ENCODE measurements at places on chromosomes 5 and 9.
A peak's percentile ranks its signal among the peaks of the same experiment; 100 is the strongest.

- no peak for DNase-seq
Observed at GRCh38 chr5:41598011-41598410, 87.6 kb upstream of the PLCXD3 start.

- no peak for DNase-seq
Observed at GRCh38 chr5:1934801-1935429, 52.2 kb upstream of the IRX4 start.

DNA sequence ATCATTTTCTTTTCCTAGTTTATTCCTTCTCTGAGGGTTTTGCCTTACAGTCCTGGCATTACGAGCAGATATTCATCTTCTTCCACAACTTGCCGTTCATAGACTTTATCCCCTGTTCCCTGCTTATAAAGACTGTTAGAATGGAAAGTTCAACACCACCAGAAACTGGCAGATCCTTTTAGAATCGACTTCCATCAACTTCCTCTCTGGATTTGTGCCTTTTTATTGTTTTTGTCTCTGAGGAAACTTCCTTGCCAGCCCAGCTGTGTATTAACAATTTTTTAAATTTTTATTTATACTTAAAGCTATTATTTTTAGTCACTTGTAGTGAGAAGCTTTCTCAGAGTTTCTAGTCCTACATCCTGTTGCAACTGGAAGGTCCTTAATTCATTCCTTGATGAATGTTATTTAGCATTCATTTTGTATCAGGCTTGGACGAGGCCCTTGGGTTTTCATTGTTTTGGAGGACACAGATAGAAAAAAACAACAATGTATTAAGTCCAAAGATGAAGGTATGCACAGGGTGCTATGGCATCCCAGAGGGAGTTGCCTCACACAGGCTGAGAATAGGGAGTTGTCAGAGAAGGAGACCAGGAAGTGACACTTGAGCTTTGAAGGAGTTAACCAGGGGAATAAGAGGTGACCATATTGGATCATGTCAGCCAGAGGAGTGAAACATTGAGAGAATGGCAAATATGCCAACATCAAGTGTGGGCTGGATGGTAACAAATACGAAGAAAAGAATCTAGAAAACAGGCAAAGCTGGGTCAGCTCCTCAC is 81.3 kb downstream of the ADAMTSL1 start:
- no peak for DNase-seq

- DNase-seq = no peak
Observed at GRCh38 chr5:142281966-142282365, 42.9 kb downstream of the SPRY4 start.

DNA sequence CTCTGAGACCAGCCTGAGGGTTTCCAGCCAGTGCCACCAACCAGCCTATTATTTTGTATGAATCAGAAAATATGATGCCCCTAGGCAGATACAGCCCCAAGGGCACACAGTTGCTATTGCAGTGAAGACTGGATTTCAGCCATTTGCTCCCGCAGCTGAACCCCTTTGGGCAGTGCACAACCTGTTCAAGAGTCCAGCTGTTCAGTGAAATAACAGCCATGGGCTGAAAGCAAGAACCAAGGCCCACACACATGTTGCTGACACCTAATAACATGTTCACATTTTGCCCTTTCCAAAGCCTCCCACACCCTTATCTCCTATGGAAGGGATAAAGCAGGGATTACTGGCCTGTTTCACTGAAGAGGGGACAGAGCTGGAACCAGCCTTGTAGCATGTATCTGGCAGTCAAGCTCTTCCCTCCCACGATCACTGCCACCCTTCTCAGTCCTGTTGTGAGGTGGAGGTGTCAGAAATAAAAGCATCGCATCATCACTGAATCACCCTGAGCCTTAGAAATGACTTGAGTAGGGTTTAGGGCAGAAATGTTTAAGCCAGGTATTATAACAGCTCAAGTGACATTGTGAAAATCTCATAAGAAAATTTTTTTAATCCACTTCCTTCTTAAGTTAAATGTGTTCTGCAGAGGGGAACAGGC is 137.1 kb upstream of the FSTL4 start:
- DNase-seq = no peak

DNA sequence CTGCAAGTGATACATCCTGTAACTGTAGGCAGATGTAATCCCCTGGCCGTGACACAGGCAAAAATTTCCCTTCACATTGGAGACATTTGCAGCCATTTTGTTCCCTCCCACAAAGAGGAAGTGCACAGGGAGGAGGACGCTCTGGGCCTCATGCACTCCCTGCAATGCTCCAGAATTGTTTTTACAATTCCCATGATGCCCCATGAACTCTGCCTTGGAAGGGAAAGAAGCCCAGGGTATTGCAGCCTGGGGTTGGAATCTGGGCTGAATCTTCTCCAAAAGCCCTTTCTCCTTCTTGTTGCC is 491.7 kb downstream of the CCDC171 start:
- DNase-seq = no peak

DNA sequence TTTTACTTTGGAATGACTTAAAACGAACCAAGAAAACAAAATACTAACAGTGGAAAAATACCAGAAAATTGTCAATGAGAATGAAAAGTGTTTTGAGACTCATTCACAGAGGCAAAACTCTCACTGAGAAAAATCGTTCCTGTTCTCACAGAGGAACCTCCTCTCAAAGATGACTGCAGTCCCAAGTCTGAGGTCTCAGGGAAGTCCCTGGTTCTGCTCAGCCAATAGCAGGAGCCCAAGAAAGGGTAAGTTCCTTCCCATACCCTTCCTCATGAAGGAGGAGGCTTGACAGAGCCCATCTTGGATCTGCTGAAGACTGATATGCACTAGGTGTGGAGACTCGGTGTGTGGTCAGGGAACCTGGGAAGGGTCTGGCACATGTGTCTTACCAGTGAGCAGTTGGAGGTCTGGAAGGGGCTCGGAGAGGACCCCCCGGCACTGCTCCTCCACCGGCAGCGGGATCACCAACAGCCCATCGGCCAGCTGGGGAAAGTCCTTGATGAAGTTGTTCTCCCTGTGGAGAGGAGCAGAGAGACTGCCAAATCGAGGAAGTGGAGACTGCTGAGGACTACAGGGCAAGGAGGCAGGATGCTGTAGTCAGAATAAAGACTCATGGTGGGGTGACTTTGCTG is 46.0 kb downstream of the TRIM32 start:
- DNase-seq = no peak

DNA sequence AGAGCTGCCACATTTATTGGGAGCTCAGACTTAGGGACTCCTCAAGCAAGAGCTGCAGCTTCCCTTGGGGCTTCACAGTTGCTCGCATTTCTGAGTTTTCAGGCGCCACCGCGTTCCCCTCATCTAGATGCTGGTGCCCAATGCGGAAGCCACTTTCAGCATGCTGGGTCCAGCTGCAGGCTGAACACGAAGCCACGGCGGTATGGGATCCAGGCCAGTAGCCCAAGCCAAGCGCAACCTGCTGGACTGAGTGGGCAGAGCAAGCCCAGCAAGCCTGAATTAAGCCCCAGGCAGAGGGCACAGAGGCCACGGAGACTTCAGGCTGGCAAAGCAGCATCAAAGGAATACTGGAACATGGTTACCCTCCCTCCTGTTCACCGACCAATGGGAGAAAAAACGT is 391.5 kb downstream of the HTR1A start:
- DNase-seq = no peak

- DNase-seq = no peak
Observed at GRCh38 chr9:113349445-113350094, at the start of gene BSPRY. Gene BSPRY, plus strand, starts transcription at chr9:113349541. Its CDS starts 39 bp downstream, at chr9:113349580.

DNA sequence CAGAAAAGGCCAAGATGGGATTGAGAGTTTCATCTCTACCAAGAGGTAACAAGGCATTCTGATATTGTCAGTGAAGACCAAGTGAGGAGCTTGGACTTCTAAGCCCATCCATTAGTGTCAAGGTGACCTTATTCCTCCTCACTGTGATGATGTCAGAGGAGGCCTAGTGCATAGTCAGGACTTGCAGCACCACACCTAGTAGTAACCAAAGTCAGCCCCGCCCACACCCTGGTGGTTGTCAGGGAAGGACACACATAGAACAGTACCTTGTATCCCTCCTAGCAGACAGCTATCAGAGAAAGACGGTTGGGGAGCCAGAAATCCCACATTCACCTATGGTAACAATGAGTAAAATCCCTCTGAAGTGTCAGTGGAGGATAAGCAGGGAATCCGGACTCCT is 111.7 kb downstream of the AP3B1 start:
- DNase-seq = no peak

GRCh38 chr5:143790457-143791112 is 21.4 kb upstream of the HMHB1 start:
- no peak for DNase-seq

DNA sequence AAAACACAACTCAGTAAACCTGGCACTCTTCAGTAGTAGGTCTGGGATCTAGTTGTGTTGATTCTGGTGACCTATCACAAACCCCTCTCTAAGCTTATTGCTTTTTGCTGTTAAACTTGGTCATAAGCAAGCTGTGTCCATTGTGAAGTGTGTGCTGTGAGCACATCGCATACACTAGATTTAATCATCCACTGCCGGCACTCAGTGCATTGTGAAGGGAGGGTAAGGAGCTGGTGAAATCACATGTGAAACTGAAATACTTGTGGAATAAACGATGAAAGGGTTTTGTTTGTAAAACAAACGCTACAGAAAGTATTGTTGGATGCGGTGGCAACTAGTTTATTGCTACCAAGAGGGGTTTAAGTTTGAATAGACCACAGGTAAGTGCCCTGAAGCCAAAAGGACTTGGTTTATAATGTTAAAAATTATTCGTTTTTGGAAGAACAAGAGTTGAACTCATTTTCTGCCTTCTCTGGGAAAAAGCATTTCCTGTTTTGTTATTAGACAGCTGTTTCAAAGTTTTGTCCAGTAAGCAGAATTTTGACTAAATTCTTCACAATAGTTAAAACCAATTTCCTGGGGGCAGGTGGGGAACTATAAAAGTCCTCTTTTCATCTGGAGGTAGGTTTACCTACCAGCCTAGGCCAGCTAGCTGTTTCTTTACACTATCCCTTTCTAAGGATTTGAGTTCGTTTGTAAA is 24.6 kb downstream of the TJP2 start:
- no peak for DNase-seq

GRCh38 chr9:89522959-89523285 is 25.0 kb upstream of the SEMA4D start:
- no peak for DNase-seq

DNA sequence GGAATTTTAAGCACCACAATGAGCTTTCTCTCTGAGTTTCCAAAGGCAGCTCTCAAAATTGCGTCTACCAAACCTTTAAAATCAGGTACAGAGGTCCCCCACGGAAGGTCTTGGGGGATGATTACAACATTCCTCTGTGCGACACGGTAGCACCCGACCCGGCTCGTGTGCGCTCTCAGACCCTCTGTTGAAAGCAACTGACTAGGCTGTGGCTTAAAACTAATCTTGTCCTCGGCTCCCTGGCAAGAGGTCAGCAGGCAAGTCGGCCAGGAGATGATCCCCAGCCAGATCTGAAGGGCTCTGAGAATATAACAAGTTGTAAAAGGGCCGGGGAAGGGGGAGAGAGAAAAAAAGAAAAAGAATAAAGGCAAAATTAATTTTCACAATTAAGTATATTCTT is 92.6 kb upstream of the LMX1B start:
- DNase-seq = no peak

- DNase-seq = peak; percentile 70
Observed at GRCh38 chr9:131262327-131263032, 13.8 kb downstream of the FAM78A start.

DNA sequence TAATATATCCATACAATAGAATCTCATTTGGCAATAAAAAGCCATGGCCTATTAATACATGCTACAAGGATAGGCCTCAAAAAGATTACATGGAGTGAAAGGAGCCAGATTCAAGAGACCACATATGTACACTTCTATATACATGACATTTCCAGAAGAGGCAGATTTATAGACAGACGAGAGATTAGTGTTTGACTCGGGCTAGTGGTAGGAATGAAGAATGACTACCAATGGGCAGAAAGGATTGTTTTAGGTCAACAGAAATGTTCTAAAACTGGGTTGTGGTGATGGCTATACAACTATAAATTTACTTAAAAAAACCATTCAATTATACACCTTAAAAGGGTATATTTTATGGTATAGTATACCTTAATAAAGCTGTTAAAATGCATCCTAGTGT is 41.9 kb downstream of the SETX start:
- peak; percentile 9 for DNase-seq

DNA sequence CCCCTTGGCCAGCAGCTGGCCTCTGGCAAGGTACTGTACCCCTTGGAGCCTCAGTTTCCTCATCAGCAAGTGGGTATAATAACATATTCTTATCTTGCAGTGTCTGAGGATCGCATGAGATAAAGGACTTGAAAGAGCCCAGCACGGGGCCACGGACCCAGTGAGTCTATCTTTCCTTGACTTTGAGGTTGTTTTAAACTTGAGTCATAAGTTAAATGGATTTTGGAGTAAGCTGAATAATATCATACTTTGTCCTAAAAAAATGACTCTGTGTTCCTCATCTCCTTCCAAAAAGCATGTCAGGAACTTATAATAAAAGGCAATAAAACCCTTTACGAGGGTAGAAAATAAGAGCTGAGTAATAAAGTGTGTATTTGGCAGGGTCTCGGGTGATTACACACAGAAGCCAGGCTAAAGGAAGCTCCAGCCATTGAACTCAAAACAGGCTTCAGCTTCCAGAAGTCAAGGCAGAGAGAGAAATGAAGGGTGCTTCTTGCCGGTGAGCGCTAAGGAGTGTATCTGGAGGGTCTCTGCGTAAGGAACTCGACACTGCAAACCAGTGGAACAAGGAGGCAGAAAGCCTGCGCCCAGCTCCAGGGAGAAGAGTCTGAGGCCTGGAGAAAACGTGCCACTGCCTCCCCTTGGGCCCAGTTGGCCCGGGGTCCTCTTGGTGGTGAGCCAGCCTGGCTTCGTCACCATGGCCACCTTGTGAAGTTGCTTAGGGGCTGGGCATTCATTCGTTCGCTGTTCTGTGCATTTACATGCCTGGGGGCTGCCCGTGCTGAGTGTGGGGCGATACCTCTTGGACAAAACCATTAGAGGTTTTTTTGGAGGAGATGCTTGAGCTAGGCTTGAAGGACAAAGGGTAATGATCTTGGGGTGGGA is 72.4 kb upstream of the PHYKPL start:
- DNase-seq = no peak

DNA sequence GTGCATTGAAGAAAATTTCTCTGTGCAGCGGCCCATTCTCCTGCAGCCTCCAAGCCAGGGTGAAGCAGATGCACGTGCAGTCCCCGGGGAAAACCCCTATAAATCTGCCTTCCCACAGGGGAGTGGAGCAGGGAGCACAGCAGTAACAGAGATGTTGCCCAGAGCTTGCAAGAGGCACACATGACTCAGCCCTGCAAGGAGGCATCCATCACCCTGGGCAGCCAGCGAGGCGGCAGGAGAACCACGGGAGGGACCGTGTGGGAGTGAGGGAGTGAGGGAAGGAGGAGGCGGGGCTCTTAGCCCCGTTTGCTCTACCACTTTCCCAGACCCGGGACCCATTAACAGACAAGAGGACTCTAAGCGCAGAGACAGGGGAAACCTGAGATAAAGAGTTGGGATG is 96.2 kb upstream of the ARAP3 start:
- peak; percentile 75 for DNase-seq

- no peak for DNase-seq
Observed at GRCh38 chr9:113350107-113350661, 843 bp downstream of the BSPRY start.

- no peak for DNase-seq
Observed at GRCh38 chr5:159130871-159131270, 31.2 kb upstream of the EBF1 start.

GRCh38 chr5:29942089-29942488 is 1251.4 kb upstream of the CDH6 start:
- DNase-seq = no peak

Measured in mesenchymal stem cell (in vitro differentiated cells and primary cell).